Effector CD8-positive, alpha-beta T cell (primary cell): ENCODE measurements at places on chromosomes 11 and 22.

DNA sequence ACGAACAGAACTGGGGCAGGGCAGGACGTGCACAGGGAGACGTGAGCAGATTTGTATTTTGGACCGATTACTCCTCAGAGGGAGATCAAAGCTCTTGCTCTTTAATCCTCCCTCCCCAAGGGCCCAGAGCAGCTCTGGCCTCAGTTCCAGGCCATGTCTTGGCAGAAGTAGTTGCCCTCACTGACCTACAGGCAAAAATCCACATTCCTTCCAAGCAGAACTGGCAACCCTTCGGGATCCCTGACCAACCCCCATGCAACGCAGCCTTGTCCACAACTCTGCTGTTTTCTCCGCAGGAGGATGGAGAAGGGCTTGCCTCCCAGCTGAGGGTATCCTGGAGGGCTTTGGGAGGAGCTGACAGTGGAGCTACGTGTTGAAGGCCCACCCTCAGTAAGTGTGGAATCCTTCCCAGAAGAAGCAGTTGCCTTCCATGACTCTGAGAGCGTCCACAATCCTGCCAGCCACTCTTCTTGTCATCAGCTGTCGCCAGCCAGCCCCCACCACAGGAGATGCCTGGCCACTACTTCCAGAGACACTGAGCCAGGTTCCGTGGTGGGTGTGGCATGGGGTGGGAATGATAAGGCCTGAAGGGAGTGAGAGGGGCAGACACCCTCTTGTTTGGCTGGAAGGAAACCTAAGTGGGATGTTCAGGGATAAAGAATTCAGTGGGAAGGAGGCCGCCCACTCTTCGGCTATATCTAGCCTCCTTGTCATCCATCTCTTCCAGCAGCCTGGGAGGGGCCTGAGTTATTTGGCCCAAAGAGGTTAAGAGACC lies 68.1 kb downstream of the PDE2A start:
- no peak for DNase-seq

GRCh38 chr11:110990311-110990710 lies 255.2 kb upstream of the POU2AF2 start:
- DNase-seq = no peak

DNA sequence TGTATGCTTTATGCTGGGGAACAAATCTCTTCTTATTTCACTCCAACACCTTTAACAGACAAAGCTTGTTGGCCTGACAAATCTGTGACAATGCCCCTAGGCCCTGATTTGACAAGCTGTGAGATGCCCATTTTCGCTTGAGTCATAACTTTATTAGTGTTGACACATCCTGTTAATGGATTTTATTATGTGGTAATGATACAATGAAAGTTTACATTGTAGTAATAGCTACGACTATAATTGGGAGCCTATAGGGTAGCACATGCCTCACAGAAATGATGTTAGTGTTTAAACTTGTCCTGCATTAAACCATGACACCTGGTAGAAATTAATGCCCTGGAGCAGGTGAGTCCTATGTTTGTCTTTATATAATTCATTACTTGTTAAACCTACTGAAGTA lies 3.3 kb upstream of the MMP10 start:
- no peak for DNase-seq

GRCh38 chr11:40819230-40819629 lies 640.2 kb downstream of the LRRC4C start:
- DNase-seq = no peak

- no peak for DNase-seq
These were observed 951.5 kb downstream of the TBC1D22A start for GRCh38 chr22:47713941-47714340.
